ENCODE measurements at places on chromosomes 11 and 22.

GRCh38 chr11:115390441-115390840 is 113.8 kb downstream of the CADM1 start:
- DNase-seq = no peak

GRCh38 chr11:64058494-64058893 is 22.8 kb downstream of the FLRT1 start:
- no peak for DNase-seq

- no peak for DNase-seq
These were observed 35.8 kb upstream of the ALX4 start for GRCh38 chr11:44345781-44346180.

DNA sequence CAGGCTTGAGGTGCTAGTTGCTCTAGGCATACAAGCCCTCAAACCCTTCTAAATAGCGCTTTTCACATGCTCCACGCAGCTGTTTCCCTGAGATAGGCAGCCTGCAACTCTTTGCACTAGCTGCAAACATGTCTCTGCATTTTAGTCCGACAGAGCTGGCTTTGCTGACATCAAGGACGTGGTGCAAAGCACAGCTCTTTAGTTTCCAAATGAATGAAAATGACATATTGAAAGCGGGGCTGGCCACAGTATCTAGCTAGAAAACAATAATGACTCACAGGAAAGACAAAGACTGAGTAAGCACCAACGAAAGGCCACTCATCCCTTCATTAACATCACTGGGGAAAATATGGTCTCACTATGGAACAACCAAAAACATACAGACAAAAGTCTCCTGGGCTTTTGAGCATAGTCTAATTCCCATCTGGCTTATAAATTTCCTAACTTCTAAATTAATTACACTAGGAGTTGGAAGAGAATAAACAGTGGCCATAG is 15.3 kb upstream of the ZC3H12C start:
- no peak for DNase-seq

DNA sequence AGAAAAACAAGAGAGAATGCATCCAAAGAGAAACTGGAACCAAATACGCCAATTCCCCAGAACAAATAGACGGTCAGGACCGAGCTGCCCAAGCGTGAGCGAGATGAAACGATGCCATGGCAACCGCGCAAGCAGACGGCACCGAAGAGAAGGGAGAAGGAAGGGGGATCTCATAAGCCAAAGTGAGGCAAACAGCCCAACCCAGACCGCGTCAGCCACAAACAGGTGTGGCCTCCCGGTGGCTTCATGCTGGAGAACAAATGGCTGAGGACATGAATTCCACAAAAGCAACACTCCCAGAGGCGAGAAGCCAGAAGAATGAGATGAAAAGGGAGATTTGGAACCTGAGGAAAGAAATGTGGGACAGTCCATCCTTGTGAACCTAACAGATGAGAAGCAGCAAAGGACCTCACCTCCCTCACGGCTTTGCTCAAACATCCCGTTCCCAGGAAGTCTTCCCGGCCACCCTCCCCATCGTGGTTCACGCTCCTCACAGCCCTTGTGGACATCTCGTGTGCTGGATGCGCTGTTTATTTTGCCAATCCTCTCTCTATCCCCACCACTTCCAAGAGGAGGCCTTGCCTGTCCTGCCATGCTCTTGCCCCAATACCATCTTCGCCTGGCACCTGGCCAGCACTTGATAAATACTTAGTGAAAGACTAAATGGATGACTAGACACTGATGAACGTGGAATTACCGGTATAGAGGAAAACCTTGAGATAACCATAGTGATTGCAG is 89.1 kb upstream of the RTL6 start:
- DNase-seq = peak; percentile 53

- no peak for DNase-seq
These were observed 4.9 kb downstream of the CHRM4 start for GRCh38 chr11:46386674-46387073.

DNA sequence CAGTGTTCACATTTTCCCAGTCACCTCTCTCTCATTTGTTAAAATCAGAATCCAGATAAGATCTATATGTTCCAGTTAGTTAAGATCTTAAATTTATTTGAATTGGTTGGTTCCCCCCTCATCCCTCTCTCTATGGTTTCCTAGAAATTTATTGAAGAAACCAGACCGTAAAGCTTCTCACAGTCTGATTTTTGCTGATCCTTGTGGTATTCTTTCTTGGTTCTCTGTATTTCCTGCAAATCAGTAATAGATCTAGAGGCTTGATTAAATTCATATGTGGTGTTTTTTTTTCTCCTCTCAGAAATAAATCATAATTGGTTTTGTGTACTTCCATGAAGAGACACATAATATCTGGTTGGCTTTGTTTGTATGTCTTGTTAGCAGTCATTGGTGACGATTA is 147.5 kb downstream of the TMEM135 start:
- no peak for DNase-seq

GRCh38 chr11:69686452-69686851 is 11.3 kb upstream of the LTO1 start:
- DNase-seq = no peak
